ENCODE measurements at places on chromosomes 13 and 19.

GRCh38 chr19:2306281-2306806 is 1.6 kb downstream of the LINGO3 start:
- no peak for DNase-seq

GRCh38 chr13:41463838-41464602 is 6.7 kb downstream of the RGCC start:
- DNase-seq: no peak

- no peak for DNase-seq
Measured at GRCh38 chr19:30666301-30666803, 294.2 kb downstream of the ZNF536 start.

DNA sequence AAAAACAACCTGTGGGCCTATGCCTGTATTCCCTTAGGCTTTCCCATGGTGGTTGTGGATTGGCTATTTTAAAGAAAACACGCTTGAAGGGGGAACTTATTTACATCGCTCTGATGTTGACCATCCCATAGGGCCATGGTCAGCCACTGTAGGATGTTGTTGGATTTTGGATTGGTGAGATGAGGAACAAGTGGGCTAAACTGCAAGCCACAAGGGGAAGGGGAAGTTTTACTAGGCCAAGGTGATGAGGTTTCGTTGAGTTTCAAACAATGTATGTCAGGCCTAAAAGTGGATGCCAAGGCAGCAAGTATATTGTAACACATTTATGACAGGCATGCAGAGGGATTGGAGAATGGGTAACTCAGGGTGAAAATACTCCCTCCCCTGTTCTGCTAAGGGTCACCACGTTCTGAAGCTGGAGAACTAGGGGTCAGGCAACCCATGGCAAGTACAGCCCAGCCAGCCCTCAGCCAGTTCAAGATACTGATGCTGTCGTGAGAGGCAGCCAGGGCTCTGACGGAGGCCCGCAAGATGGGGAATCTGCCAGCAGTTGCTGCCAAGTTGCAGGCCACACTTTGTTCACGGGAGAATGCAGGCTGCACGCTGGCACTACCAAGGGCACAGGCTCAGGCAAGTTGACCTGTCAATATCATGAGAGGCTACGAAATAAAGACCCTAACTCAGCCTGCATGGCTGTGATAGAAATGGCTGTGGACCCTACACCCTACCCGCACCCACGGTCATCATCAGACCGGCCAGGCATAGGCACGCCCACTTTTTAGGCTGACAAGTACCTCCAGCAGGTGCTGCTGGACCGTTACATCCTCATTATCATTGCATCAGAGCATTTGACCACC is 11.1 kb downstream of the IRGC start:
- DNase-seq: peak; percentile 9

GRCh38 chr19:22140356-22140755 is 56.4 kb downstream of the ZNF676 start:
- no peak for DNase-seq
